Stimulated activated CD8-positive, alpha-beta memory T cell treated with anti-CD3 and anti-CD28 coated beads, Interleukin-7, amount 100 ng/mL, for 4 hours (primary cell): ENCODE measurements at places on chromosomes 2 and 18.

- DNase-seq: no peak
Measured at GRCh38 chr2:236831698-236832097, 254.0 kb upstream of the COPS8 start.

- DNase-seq: no peak
Measured at GRCh38 chr2:113762377-113763118, 6.1 kb upstream of the SLC35F5 start.

DNA sequence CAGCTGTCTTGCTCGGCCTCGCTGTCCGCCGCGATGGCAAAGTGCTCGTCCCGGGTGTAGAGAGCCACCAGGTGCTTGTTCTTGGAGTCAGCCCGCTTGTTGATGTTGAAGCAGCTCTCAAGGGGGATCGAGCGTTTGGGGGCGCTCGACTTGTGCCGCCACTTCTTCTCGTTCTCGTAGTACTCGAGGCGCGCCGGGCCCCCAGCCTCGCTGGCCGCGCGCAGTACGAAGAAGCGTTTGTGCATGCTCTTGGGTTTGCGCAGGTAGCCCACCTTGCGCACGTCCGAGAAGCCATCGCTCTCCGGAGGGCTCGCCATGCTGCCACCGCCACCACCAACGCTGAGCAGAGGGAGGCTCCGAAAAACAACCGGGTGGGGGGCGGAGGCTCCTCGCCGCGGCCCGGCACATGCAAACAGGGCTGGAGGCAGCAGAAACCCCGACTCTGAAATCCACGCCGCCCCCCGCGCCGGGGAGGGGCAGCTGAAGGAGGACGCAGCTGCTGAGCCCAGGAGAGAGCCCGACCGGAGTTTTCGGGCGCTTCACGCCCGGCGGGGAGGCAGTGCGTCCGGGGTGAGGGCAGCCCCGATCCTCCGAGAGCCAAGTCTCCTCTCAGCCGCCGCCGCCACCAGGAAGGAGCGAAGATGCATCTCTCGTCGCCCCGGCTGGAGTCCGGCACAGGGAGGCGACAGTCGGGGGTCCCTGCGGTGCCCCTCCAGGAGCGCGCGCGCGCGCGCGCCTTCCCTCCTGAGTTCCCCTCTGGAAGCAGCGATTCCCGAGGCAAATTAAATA lies 1.0 kb downstream of the IRS1 start:
- DNase-seq: peak; percentile 42

DNA sequence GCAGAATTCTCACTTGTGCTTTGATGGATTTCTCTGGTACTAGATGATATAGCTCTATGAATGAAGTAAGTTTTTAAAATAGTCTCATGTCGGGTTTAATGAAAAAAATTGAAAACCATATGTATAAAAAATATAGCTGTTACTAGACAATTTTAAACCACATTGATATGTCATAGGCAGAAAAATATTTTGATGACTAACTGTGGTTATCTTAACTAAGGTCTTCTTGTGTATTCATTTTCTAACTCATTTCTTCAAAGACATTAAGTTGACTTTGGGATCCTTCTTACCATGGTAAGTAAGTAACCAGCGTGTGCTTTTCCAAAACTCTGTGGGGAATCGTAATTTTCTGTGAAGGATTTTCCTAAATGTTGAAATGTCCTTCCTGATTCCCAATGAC lies 160.9 kb upstream of the COL3A1 start:
- DNase-seq: no peak

- DNase-seq: no peak
Measured at GRCh38 chr2:23695214-23695889, 231.6 kb downstream of the ATAD2B start.

DNA sequence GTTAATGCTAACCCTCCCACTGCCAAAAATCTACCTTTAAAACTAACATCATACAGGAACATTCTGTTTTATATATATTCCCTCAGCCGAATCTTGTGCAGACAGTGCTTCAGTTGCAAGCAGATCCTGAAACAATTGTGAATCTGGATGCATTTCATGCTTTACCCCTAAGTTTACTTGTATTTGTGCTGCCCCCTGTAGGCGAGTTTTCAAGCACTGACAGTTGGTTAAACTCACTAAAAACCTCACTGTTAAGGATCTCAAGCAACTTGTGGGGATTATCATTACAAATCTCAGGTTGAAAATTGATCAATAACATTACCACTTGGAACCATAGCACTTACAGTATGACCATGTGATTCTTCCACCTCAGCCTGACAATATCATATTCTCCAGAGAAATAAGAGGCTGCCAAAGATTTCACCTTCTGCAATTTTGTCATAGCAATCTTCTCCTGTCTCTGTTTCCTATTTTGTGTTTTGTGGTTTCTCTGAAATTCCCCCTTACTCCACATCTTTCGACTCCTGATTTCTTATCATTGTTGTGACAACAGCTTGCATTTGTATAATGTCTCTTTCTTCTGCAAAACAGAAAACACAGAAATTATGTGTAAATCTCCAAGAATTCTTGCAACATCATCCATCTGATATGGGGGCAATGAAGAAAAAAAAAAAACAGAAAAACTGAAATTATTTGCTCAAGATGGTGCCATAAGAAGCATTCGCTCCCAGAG lies 354.6 kb upstream of the SETBP1 start:
- no peak for DNase-seq

DNA sequence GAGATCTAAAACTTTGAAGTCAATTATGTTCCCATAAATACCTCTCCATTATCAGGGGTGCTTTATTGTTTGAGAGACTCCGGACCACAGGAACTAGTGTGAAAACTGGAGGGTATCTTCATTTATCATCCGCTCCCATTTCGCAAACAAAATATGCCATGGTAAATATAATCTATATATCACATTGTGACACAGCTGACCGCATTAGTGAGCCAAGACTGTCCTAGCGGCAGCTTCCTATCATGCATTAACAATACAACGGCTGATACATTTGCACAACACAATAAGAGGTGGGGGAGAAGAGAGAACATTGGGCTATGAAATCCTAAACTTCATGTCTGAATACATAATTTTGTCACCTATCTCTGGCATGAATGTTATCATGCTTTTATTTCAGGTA lies 29.5 kb downstream of the BCL11A start:
- DNase-seq: no peak

DNA sequence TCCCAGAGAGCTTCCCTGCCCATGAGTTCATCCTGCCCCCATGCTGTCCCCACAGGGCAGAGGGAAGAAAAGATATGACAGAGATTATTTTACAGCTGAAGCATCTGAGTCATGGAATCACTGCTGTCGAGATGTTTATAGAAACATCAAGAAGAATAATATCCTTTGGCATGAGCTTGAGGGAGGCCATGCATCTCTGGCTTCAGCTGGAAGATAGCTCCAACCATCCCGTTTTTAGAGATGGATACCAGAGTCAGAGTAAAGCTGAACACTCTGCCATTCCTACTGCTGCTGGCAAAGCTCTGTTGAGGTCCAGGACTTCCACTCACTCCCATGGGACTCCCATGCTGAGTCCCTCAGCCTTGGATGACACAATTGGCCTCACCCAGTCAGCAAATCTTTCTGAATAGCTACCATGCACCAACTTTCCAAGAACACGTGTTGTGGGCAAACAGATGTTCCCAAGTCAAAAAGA lies 167.8 kb downstream of the TTC32 start:
- DNase-seq: no peak

GRCh38 chr2:59171019-59171418 lies 929.9 kb upstream of the FANCL start:
- DNase-seq: no peak

DNA sequence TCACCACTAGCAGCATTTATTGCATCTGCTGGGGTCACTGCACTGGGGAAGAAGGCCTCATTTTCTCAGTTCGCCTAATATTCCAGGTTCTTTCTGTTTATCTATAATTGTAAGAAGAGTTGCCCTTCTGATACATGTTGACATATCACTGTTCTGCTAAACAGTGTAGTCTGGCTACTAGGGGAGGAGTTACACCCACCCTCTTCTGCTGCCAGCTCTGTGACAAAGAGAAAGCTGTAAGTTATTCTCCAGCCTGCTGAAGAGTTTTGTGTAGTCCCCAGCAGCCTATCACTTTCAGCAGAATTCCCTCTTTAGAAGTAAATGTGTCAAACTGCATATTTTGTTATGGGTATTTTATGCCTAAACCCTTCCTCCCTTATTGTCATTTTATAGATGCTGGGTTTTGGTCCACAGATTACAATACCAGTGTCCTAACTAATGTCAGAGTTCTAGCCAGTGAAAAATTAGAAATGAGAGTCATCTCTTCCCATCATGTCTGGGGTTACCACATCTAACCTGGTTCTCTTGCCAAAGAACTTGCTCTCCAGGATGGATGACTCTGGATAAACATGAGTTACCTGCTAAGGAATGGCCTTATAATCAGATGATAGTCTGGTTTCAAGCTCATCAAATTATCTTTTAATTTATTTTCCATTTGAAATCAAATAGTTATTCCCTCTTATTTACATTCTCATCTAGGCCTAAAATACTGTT lies 5.6 kb upstream of the MBOAT2 start:
- DNase-seq: no peak

GRCh38 chr2:191041418-191042161 lies 27.6 kb upstream of the STAT1 start:
- DNase-seq: no peak

GRCh38 chr2:9681427-9681817 lies 50.6 kb upstream of the YWHAQ start:
- no peak for DNase-seq

DNA sequence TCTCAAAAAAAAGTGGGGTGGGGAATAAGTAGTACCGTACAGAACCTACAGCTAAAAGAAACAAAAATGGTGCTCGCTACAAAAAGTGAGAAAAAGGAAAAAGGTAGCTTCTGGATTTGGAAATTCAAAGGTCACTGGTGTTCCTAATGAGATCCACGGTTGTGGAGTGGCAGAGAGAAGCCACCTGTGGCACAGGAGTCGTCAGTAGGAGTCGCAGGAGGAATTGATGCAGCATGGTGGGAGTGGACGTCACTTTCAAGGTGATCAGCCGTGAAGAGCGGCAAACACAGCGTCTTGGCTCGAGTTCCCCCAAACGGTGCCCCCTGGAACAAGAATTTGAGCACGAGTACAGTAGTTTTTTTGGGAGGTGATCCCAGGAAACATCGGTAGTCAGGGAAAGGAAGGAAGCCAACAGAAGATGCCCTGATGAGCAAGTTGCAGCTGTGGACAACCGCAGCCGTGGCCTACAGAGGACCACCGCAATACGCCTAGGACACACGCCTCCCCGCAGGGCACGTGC lies 1.4 kb upstream of the TTL start:
- DNase-seq: no peak

GRCh38 chr2:202705446-202706020 lies 70.8 kb downstream of the FAM117B start:
- no peak for DNase-seq

GRCh38 chr2:130756053-130756873 lies 923 bp downstream of the AMER3 start:
- DNase-seq: no peak

GRCh38 chr2:132521341-132521740 lies 104.7 kb downstream of the GPR39 start:
- no peak for DNase-seq

DNA sequence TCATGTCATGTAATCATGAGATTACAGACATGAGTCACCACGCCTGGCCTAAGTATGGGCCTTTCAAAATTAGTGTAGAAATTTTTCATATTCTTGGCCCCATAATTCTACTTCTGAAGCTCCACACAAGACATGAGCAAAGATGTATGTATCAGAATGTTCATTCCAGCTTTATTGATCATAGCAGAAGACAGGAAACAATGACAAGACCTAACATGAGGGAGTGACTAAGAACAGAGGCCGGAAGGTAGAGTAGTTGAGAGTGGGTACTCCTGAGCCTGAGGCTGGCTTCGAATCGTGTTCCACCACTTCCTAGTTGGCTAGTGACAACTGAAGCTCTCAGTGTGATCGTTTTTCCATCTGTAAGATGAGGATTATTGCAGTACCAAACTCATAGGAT lies 89.3 kb downstream of the ARMC9 start:
- no peak for DNase-seq
